ENCODE measurements at places on chromosomes 1 and 21.

GRCh38 chr1:153680120-153680403, 1.6 kb downstream of the NPR1 start:
- DNase-seq, result no peak

GRCh38 chr1:36175137-36176095, 19.5 kb downstream of the MAP7D1 start:
- DNase-seq, result no peak

DNA sequence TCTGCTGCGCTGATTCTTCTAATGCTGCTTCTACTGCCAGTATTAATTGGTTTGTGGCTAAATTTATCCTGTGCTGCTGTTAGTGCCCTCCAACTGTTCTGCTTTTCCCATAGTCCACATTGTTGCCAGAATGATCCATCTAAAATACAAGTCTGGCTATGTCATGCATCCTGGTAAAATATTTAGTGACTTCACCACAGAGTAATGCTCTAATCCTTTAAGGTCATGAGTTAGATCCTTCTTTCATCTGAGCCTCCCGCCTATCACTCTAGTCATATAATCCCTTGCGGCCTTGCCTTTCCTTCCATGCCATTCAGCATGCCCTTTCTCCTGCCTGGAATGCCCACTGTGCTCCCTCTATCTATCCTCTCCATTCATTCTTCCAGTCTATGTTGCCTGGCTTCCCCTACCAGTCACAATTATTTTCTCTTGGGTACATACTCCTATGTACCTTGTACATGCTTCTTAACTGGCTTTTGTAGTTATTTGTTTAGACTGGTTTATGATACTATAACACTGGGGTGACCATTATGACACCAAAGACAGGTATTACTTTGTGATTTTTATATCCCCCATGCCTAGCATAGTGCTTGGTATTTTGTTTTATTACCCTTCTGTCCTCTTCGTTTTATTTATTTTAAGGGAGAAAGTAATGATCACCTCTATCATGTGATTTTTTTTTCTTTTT, 144.0 kb downstream of the MAGI3 start:
- no peak for DNase-seq

DNA sequence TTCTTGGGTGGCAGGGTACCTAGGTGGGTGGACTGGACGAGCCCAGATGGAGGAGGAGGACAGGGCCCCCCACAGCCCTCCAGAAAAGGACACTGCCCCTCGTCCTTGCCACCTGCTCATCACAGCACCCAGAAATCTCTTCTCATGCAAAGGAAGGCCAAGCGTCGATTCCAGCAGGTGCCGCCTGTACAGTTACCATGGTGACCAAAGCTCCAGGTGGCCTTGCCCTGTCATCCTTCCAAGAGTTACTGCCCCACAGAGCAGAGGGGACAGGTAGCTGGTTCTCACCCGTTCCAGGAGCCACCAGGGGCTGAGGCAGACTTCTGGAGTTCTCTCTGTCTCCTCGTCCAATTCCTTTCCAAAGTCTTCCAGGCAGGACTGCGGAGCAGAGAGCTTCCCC, 119.9 kb upstream of the VAMP3 start:
- no peak for DNase-seq

GRCh38 chr1:87464022-87464490, 135.4 kb downstream of the LMO4 start:
- no peak for DNase-seq

- DNase-seq, result no peak
Observed at GRCh38 chr1:94165843-94166242, 44.9 kb upstream of the ABCA4 start.

- no peak for DNase-seq
Observed at GRCh38 chr1:37621326-37621870, 13.3 kb downstream of the RSPO1 start.

DNA sequence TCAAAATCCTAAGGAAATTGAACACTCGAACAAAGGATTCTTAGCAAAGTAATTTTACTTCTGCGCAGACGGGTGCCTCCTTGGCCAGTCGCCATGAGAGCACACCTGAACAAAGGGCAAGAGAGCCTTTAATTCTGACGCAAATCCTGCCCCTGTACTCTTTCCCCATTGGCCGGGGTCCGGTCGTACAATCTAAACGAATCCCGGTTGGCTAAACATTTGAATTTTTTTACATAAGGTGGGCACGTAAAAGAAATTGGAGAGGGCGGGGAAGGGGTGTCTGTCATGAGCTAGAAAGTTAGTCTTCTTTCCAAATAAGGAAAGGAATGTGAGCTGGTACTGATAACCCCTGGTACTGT, 8.2 kb upstream of the IL22RA1 start:
- no peak for DNase-seq

DNA sequence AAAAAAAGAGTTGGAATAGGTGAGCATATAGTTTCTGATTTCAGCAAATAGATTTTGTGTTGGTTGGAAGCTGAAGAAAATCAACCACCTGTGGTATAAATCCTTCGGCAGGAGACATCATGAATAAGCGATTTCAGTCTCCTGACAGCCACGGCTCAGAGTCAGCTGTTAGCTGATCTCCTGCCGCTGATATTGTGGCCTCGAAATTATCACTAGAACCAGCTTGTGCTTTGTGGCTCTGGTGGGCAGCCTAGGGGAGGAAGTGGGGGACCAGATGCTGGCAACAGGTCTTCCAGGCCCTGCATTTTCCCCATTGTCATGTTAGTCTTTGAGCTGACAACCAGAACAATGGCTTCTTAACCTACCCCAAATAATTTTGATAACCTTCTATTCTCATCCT, 842 bp upstream of the GCSAML start:
- no peak for DNase-seq
